SW 1271 (cell line): ENCODE measurements at places on chromosomes 2 and 18.

DNA sequence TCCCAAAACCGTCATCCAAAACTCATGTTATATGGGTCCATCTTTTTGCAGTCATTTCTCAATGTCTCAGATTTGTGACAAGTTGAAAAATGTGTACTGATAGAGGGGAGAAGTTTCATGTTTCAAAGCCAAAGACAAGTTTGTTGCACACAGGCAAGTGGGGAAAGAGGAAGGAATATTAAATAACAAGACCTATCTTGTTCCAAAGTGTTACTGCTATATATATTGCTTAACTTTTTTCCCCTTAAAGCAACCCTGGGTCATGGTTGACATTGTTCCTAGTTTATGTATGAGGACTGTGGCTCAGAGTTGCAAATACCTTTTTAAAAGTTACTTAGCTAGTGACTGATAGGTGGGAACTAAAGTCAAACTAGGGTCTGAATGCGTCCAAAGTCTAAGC is 1.7 kb downstream of the ITGA4 start:
- DNase-seq = no peak

- DNase-seq = no peak
Measured at GRCh38 chr18:5451150-5451549, 92.6 kb downstream of the EPB41L3 start.

DNA sequence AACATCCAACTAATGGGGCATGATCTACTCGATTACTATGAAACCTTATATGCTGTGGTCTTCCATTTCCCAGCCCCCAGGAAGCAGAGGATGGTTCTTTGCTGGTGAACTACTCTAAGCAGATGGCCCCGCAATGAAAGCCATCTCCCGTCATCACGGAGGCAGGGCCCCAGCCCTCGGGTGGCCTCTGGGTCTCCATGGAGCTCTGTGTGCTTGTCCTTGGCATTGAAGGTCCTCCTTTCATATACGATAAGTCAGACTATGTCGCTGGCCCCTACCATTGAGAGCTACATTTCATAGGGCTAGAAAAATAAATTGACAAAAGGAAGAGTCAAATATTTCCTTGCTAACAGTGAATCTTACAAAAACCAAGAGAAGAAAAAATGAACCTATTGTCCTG is 416.8 kb downstream of the CMPK2 start:
- no peak for DNase-seq

- peak; percentile 27 for DNase-seq
Measured at GRCh38 chr18:75210274-75211001, at the start of gene TSHZ1. TSHZ1 (plus strand) TSS chr18:75210797; CDS start chr18:75211877, 1,080 bp downstream.

DNA sequence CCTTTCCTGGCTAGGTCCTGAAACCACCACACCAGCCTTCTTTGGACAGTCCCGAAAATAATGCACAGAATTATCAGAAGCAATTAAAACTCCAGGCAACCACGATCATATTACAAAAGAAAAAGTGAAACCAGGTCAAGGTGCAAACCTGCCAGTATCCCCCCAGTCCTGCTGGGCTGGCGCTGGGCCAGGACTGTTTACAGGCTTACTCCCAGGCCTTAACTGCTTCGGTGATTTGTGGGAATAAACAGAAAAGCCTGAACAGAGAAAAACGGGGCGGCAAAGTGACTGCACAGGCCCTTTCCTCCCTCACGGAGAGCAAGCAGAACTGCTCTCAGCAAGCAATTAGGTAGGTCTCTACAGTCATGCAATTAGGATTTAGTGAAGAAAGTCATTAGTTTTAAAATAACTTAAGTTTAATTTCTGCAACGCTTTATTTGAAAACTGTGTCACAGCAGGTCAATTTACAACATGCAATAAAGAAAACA is 1.3 kb downstream of the HDAC4 start:
- no peak for DNase-seq

GRCh38 chr2:81767187-81767912 is 1462.8 kb upstream of the LRRTM1 start:
- no peak for DNase-seq

DNA sequence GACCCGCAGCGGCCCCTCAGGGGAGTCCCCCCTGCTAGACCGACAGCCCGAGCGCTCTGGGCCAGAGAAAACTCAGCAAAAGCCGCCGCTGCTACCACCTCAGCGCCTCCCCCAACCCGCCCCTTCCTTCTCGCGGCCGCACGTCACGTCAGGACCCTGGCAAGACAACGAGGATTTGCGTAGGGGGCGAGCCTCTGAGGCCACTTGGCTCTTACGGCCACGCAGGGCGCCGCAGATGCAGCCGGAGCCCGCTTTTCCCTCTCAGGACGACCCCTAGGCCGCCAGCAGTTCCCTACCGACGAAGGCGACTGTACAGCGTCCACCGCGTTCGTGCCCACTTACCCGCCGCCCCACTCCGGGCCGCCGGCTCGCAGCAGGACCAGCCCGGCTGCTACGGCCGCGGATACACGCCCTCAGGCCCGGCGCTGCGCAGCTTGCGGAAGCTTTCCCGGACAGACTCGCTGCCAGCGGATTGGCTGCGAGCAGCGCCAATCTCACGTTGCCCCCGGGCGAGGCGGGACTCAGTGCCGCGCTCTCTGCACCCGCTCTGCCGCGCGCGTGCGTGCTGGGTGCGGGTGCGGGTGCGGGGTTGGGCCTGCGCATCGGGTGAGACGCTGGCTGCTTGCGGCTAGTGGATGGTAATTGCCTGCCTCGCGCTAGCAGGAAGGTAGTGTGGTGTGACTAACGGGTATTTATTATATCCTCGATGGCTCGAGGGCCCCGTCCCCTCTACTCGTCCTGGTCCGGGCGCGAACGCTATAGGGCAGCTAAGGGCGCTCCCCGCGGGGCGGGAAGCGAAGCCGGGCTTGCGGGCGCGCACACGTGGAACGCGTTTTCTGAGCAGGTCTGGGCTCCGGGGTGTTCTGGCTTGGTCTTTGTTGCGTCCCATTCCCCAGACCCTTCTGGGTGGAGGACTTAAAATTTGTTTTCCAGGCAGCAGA is at the start of the genes ORMDL1 and PMS1:
TSS of gene ORMDL1 (minus strand) at position 413 of the 941 bp plus-strand sequence. CDS start 1,744 bp downstream, outside the sequence.
TSS of gene PMS1 (plus strand) at position 524 of the 941 bp plus-strand sequence. CDS start 7,360 bp downstream, outside the sequence.
- peak; percentile 81 for DNase-seq

DNA sequence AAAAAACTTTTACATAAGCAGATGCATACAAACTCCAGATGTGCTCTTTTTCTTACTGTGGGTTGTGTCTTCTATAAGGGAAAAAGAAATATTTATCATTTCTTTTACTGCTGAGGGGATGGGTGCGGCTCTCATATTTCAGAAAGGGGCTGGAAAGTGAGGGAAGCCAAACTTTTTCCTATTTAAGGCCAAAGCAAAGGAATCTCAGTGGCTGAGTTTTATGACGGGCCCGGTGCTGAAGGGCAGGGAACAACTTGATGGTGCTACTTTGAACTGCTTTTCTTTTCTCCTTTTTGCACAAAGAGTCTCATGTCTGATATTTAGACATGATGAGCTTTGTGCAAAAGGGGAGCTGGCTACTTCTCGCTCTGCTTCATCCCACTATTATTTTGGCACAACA is at the start of gene COL3A1:
TSS of gene COL3A1 (plus strand) at position 210 of the 400 bp plus-strand sequence. CDS start at position 327, 117 bp downstream.
- no peak for DNase-seq

DNA sequence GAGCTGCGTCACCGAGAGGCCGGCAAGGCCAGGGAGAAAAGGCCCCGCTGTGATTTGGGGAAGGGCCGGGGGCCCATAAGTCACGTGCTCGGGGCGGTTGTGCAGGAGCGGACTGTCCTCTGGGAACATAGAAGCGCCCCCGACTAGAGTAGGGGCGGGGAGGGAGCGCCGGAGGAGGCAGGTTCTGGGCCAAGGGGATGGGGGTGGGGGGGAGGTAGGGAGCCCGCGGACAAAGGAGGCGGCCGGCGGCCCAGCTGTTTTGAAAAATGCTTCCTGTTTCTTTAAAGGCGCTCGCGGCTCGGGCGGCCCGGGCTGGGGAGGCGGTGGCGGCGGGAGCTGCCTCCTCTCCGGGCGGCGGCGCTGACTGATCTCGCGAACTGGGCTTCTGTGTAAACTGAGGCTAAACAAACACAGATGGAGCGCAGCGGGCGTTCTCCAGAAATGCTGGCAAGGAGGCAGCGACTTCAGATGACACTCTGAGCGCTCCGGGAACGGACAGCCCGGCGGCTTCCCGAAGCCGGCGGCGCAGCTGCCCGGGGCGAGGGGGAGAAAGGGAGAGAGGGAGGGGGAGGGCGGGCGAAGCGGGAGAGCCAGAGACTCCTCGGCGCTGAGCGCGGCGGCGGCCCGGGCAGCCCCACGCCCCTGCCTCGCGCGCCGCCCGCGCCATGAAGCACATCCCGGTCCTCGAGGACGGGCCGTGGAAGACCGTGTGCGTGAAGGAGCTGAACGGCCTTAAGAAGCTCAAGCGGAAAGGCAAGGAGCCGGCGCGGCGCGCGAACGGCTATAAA is at the start of gene ATOH8:
TSS of gene ATOH8 (plus strand) at position 467 of the 788 bp plus-strand sequence. CDS start at position 666, 199 bp downstream.
- DNase-seq = peak; percentile 18

- no peak for DNase-seq
Measured at GRCh38 chr2:215137741-215138340, 585 bp downstream of the ABCA12 start.

DNA sequence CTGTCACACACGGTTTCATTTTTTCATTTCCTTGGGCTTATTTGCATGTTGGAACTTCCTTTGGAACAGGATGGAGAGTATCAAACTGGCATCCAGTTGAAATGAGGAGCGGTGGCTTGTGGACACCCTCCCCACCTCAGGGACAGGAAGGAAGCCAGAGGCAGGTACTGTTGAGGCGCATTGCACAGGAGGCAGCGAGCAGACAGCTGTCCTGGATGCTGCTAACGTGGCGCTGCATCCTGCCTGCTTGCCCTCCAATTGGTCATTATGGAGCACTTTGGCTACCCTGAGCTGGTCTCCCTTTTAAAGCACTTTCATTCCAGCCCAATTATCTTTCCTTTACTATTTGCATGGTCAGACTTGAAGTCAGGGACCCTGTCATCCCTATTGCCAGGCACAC is 80.7 kb upstream of the ITGA4 start:
- no peak for DNase-seq

DNA sequence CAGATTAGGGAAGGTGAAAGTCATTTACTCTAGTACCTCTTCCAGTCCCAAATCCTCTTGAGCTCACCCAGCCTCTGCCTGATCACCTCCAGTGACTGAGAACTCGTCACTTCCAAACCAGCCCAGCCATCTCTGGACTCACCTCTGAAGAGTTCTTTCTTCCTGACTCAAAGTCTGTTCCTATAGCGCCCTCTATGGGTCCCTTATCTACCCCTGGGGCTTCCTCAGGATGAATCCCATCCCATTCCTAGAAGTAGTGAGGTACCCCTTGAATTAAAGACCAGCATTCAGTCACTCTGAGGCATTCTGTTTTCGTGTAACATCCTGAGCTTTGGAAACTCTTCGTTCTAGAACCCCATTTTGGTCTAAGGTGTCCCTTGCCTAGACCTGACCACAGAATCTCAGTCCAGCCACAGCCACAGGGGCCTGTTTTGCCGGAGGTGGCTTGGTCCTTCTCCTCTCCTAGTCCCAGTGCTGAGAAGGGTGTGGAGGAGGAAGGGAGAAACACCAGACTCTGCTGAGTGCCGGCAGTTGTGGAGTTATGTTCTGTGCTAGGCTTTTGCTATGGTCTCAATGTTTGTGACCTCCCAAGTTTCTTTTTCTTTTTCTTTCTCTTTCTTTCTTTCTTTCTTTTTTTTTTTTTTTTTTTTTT is 32.7 kb downstream of the SIX3 start:
- DNase-seq = peak; percentile 63

- peak; percentile 76 for DNase-seq
Measured at GRCh38 chr18:45793264-45793965, 32.1 kb upstream of the SIGLEC15 start.

GRCh38 chr2:10372203-10372861 is 69.6 kb downstream of the HPCAL1 start:
- no peak for DNase-seq

DNA sequence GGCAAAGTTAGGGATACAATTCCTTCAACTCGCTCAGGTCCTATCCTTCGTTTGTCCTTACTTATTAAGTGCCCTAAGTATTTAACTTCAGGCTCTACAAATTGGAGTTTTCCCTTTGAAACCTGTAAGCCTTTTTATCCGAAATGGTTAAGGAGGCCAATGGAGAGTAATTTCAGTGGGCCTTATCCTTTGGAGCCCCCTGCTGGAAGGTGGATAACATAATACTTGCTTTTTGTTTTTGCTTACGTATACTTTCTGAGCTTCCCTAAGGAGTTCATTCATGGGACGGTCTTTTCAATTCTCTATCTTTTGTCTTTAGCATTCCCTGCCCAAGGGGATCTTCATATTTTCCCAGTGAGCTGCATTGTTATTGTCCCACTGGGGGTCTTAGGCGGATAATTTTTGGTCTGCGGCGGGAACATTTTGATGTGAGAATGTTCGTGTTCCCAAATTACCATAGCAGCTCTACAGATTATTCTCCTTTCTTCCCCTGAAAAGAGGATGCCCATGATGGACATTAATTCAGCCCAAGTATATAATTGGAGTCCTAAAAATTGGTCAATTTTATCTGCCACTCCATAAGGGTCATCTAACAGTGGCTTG is 34.4 kb upstream of the TRAPPC8 start:
- DNase-seq = no peak

- DNase-seq = peak; percentile 72
Measured at GRCh38 chr2:71277536-71278103, 50.7 kb upstream of the PAIP2B start.

GRCh38 chr2:105279126-105279525 is 37.6 kb downstream of the GPR45 start:
- no peak for DNase-seq

- no peak for DNase-seq
Measured at GRCh38 chr2:130302164-130302886, 40.4 kb upstream of the IMP4 start.

DNA sequence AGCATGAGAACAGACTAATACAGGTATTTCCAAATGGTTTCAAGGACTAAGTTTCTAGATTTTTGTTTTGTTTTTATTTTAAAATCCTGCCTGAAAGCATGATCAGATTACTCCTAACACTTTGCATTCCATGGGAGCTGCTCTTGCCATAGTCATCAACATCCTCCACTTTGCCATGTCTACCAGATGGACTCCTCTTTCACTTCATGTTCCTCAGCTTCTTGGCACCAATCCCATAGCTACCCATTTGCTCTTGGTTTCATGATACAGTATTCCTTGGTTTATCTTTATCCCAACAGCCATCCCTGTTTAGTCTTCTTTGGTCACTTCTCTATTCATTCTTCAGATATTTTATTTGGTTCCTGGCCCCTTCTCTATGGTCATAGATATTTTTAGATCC is 154.2 kb upstream of the CCDC195 start:
- DNase-seq = no peak

DNA sequence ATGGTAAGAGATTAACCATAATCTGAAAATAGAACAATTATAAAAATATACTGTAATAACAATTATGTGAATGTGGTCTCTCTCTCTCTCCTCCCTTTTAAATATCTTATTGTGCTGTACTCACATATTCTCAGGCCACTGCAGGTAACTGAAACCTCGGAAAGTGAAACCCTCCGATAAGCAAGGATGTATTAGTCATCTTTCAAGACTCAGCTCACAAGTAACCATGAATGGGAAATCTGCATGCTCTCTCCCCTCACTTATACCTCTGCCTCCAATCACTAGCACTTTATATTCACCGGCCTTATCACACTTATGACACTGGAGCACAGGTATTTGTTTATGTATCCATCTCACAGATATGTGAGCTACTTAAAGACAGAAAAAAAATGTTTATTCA is 139.7 kb downstream of the LRP2 start:
- no peak for DNase-seq

- no peak for DNase-seq
Measured at GRCh38 chr2:42510608-42511243, 16.9 kb upstream of the KCNG3 start.
